ENCODE measurements at places on chromosomes 7 and 10.
A peak's percentile ranks its signal among the peaks of the same experiment; 100 is the strongest.

DNA sequence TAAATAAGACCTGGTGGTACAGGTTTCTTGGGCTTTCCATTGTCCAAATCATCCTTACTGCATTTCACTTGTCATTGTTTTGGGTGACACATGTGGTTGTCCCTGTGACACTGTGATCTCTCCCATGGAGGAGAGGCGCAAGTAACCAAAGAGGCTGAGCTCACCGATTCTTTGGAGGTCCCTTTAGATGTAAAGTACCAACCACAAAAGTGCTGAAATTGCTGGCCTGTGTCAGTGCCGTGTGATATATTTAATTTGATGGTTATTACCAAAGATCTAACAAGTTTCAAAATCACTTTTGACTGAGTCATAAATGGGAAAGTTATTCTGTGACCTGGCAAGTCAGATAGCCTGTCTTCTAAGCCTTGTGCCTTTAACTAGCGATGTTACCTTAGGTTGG lies 19.4 kb downstream of the MCM10 start:
- no peaks in the 10 kb centered on the region for H3K36me3 ChIP-seq
- DNase-seq = no peak

DNA sequence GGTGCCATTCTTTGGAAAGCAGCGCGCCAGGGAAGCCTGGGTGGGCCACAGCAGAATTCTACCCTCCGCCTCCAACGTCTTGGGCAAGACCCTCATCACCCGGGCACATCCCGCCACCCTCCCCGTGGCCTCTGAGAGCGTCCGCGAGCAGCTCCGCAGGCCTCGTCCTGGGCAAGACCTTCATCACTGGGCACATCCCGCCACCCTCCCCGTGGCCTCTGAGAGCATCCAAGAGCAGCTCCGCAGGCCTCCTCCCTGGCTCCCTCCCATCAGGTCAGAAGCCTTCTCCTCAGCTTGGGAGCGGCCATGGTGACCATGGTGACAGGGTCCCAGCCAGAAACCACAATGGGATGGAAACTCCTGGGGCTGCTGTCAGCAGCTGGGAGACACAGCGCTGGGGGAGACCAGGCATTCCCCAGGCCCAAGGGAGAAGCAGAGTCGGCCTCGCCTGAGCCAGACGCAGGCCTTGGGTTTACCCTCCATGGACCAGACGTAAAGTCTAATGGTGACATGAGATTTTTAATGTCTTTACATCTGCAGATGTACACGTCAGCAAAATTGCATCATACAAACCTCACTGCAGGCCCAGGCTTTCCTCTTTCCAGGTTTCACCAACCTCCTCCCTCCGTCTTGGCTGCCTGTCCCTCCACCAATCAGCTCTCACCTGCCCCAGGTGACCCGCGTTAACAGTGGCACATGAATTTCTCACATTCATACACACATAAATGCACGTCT lies 55.1 kb upstream of the PPP2R2D start:
- no peaks in the 10 kb centered on the region for H3K27me3 ChIP-seq
- no peak overlapping the region for H3K4me3 ChIP-seq
- H3K4me1 ChIP-seq = no peaks in the 10 kb centered on the region

GRCh38 chr10:120420421-120420820 lies 36.6 kb upstream of the PLPP4 start:
- DNase-seq = no peak
- H3K27ac ChIP-seq = no peak overlapping the region
- H3K4me3 ChIP-seq = no peak overlapping the region
- H3K36me3 ChIP-seq = no peaks in the 10 kb centered on the region

- H3K36me3 ChIP-seq = no peaks in the 10 kb centered on the region
- H3K27ac ChIP-seq = no peak overlapping the region
- H3K4me1 ChIP-seq = no peaks in the 10 kb centered on the region
- DNase-seq = no peak
These were observed 53.7 kb upstream of the ZRANB1 start for GRCh38 chr10:124888262-124888661.

DNA sequence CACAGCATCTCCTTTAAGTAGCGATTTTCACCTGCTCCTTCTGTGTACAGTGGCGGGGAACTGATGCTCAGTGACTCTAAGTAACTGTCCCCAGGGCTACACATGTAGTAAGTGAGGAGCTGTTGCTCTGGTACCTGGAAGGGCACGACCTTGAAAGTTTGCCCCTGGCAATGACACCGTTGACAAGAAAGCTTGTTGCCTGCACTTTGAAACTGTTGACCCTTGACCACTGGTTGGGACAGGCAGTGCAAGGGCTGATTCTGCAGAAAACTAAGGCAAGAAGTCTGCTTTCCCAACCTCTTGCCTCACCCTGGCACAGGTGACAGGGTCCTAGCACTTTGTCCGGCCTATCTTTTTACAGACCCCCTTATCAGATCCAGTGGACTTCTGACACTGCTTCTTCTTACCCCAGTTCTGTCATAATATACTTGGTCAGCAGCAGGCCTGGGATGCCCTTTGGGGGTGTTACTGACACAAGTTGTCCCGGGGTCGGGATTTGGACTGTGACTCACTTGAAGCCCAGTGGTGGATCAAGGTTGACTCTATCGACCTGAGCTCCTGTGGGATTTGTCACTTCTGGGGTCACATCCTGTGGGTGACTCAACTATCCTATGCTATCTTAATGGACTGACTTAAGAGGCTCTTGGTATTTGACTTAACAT lies 5.8 kb downstream of the ACSL5 start:
- no peaks in the 10 kb centered on the region for H3K36me3 ChIP-seq
- DNase-seq = no peak
- H3K4me3 ChIP-seq = no peak overlapping the region
- H3K4me1 ChIP-seq = no peaks in the 10 kb centered on the region
- no peak overlapping the region for H3K27ac ChIP-seq

GRCh38 chr7:69502358-69502757 lies 95.9 kb upstream of the AUTS2 start:
- H3K4me1 ChIP-seq = no peaks in the 10 kb centered on the region
- H3K27me3 ChIP-seq = no peaks in the 10 kb centered on the region
- no peak overlapping the region for H3K27ac ChIP-seq
- no peaks in the 10 kb centered on the region for H3K36me3 ChIP-seq

GRCh38 chr7:99313204-99313573 lies 12.5 kb upstream of the ARPC1A start:
- no peak overlapping the region for H3K27ac ChIP-seq
- H3K4me3 ChIP-seq = no peak overlapping the region
- H3K4me1 ChIP-seq = no peaks in the 10 kb centered on the region
- no peak for DNase-seq
- H3K27me3 ChIP-seq = no peaks in the 10 kb centered on the region

GRCh38 chr10:98235846-98236245 lies 32.1 kb downstream of the LOXL4 start:
- DNase-seq = no peak
- H3K36me3 ChIP-seq = no peaks in the 10 kb centered on the region
- no peak overlapping the region for H3K27ac ChIP-seq
- no peaks in the 10 kb centered on the region for H3K27me3 ChIP-seq

- H3K27ac ChIP-seq = no peak overlapping the region
- H3K4me1 ChIP-seq = no peaks in the 10 kb centered on the region
- no peaks in the 10 kb centered on the region for H3K36me3 ChIP-seq
- H3K4me3 ChIP-seq = no peak overlapping the region
- H3K27me3 ChIP-seq = no peaks in the 10 kb centered on the region
These were observed 9.4 kb upstream of the LRRC27 start for GRCh38 chr10:132322586-132323048.

DNA sequence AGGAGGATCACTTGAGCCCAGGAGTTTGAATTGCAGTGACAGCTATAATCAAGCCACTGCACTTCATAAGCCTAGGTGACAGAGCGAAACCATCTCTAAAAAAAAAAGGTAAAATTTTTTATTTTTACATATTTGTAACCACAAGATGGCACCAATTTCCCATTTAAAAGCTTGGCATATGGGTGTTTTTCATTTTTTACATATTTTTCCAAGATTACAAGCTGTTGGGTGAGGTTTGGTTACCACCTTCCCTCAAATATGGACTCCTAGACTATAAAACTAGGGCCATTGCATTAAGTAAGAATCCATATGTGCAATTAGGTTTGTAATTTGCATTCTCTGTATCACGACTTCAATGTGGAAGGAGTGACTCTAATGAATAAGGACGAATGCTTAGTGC lies 129.3 kb upstream of the ACBD5 start:
- H3K4me3 ChIP-seq = no peak overlapping the region
- no peak overlapping the region for H3K27ac ChIP-seq
- DNase-seq = no peak
- H3K36me3 ChIP-seq = no peaks in the 10 kb centered on the region

DNA sequence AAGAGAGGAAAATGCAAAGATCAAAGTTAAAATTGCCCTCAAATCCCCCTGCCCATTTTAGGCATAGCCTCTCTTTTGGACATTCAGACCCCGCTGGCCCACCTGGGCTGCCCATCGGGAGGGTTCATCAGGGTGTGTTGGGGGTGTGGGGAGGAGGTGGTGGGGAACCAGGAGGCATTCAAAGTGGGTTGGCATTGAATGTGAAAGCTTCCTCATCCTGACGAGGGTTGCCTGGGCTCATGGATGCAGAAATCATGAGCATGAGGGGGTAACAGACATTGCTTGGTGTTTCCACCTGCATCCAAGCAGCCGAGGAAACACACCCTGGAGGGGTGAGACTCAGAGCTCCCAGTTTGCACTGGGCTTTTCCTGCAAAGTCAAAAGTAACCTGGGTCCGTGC lies 20.6 kb downstream of the BTBD16 start:
- H3K27me3 ChIP-seq = no peaks in the 10 kb centered on the region
- no peaks in the 10 kb centered on the region for H3K36me3 ChIP-seq
- no peak overlapping the region for H3K4me3 ChIP-seq
- DNase-seq = no peak
- no peak overlapping the region for H3K27ac ChIP-seq
- no peaks in the 10 kb centered on the region for H3K4me1 ChIP-seq

DNA sequence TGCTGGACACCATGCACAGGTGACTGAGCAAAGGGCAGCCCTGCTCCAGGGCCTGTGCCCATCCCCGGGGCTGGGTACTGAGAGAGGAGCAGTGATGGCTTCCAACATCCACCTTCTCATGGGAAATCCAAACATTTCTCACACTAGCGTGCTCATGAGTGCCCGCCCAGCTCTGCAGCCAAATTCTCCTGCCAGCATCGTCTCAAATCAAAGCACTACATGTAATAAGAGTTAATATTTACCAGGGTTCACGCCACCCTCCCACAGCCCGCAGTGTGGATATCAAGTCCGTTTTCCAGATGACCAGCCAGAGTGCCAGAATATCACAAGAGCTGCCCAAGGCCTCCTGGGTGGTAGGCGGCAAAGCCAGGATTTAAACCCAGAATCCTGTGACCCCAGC lies 12.1 kb downstream of the IL15RA start:
- H3K36me3 ChIP-seq = no peaks in the 10 kb centered on the region
- DNase-seq = no peak
- H3K4me3 ChIP-seq = no peak overlapping the region

GRCh38 chr7:22561321-22561811 lies 61.4 kb upstream of the STEAP1B start:
- H3K27me3 ChIP-seq = no peaks in the 10 kb centered on the region
- no peaks in the 10 kb centered on the region for H3K4me1 ChIP-seq
- no peak overlapping the region for H3K4me3 ChIP-seq
- H3K36me3 ChIP-seq = no peaks in the 10 kb centered on the region

DNA sequence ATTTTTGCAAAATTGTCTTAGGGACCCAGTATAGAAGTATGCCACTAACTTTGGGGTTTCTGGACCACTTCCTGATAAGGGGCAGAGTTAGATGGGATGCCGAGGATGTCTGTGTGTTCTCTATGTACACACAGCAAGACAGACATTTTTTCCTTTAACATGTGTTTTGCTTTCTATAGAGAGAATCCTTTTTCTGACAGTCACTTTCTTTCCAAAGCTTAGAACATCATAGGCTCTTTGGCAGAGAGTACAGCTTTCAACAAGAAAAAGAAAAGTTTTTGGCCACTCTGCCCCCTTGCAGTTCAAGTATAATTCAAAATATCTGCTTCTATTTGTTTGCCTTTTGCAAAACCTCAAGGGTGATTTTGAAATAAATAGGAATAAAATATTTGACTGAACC lies 44.1 kb downstream of the PAPSS2 start:
- no peaks in the 10 kb centered on the region for H3K27me3 ChIP-seq
- no peak overlapping the region for H3K27ac ChIP-seq
- H3K36me3 ChIP-seq = no peaks in the 10 kb centered on the region

- peaks cover 3% of the 10 kb centered on the region for H3K4me1 ChIP-seq
- DNase-seq = peak; percentile 75
- H3K27ac ChIP-seq = peak overlapping the region; percentile 92
- H3K4me3 ChIP-seq = peak overlapping the region; percentile 74
- H3K27me3 ChIP-seq = no peaks in the 10 kb centered on the region
- H3K36me3 ChIP-seq = no peaks in the 10 kb centered on the region
These were observed 52.2 kb downstream of the CPEB3 start for GRCh38 chr10:92238586-92239098.

- no peaks in the 10 kb centered on the region for H3K4me1 ChIP-seq
- H3K27me3 ChIP-seq = no peaks in the 10 kb centered on the region
- no peak for DNase-seq
- no peaks in the 10 kb centered on the region for H3K36me3 ChIP-seq
These were observed 76.4 kb downstream of the MAGI2 start for GRCh38 chr7:79377097-79377496.

- H3K4me1 ChIP-seq = no peaks in the 10 kb centered on the region
- no peak overlapping the region for H3K27ac ChIP-seq
- H3K4me3 ChIP-seq = no peak overlapping the region
- no peak for DNase-seq
- H3K27me3 ChIP-seq = no peaks in the 10 kb centered on the region
These were observed 40.5 kb upstream of the MTPAP start for GRCh38 chr10:30389543-30389942.

- no peak overlapping the region for H3K4me3 ChIP-seq
- no peaks in the 10 kb centered on the region for H3K4me1 ChIP-seq
- no peak for DNase-seq
- no peaks in the 10 kb centered on the region for H3K36me3 ChIP-seq
- H3K27ac ChIP-seq = no peak overlapping the region
These were observed 37.1 kb downstream of the XPNPEP1 start for GRCh38 chr10:109886037-109886780.

DNA sequence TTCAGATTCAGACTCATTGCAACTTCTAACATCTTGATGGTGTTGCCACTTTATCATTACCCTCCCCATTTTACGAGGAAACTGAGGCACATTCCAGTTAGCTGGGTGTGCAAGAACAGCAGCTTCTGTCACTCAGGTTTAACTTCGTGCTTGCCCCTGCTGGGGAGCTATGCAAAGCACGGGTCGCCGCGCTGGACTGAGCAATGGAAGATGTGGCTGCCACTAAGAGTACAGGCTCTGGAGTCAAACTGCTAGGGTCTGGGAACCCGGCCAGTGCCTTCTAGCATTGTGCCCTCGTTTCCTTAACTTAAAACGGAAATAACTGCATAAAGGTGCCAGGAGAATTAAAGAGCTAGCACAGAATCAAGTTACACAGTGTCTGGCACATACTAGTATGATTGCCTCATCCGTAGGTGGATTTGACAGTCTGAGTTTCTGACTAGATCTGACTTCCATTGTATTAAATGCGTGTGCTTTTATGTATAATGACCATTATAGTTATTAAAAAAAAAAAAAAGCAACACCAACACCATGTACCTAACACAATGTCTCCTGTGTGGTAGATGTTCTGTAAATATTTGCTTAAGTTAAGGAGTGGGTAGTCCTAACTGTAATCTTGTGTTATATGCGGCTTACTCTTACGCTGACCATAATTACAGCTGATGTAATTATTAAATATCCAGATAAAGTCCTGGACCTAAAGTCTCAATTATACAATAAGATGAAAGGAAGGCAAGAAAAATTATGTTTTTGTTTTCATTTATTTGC lies 842 bp downstream of the ZNF22 start:
- H3K4me3 ChIP-seq = peak overlapping the region; percentile 59
- peak overlapping the region; percentile 90 for H3K27ac ChIP-seq
- no peaks in the 10 kb centered on the region for H3K27me3 ChIP-seq
- peak; percentile 76 for DNase-seq
- H3K4me1 ChIP-seq = peaks cover 3% of the 10 kb centered on the region

All from prostate gland (tissue), 2 donors.